ENCODE measurements at places on chromosomes 13 and 19.

DNA sequence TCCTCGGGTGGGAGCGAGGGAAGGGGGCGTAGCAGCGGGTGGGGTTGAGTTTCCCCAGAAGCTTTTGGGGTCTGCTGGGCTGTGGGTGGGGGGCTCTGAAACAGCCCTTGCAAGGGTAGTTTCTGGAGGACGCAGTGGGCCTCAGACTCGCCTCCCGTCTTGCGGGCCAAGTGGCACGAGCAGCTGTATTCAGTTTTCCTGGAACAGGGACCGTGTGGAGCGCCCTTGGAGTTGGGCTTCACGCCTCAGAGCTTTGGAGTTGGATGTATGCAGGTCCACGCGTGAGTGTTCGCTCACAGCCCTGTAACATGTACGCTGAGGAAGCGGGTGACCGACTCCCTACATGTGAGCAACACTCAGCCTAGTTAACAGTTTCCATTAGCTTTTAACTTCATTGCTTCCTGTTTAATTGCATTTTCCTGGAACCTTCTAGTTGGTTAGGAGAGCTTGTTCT lies 603 bp downstream of the TM9SF2 start:
- DNase-seq: no peak

DNA sequence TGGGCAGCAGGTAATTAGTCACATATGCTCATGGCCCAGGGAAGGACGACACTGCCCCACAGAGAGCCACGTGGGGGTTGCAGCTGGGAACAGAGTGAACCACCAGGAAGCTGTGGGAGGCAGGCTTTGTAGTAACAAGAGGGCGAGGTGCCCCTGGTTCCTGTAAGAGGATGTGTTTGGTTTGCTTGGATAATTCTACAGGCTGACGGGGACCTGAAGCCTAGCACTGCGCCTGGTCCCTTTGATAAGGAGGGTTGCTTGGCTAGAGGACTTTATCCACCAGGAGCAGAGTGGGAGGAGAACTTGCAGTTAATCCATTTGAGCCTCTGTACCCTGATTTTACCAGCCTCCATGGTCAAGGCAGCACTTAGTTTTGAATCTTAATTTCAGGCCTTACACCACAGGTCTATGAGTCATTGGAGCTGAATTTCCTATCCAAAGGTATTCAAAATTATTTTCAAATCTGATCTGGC lies 67.4 kb upstream of the CLDN10 start:
- no peak for DNase-seq

DNA sequence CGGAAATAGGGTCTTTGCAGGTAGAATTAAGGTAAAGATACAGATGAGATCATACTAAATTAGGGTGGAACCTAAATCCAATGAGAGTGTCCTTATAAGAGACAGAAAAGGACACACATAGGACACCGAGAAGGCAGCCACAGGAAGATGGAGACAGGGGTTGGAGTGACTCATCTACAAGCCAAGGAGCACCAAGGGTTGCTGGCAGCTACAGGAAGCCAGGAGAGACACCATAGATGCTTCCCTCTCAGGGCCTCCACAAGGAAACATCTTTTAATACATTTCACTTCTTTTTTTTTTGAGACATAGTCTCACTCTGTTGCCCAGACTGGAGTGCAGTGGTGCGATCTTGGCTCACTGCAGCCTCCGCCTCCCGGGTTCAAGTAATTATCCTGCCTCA lies 10.1 kb downstream of the TMEM143 start:
- no peak for DNase-seq

- no peak for DNase-seq
Measured at GRCh38 chr19:8046569-8047165, 5.9 kb upstream of the CCL25 start.

DNA sequence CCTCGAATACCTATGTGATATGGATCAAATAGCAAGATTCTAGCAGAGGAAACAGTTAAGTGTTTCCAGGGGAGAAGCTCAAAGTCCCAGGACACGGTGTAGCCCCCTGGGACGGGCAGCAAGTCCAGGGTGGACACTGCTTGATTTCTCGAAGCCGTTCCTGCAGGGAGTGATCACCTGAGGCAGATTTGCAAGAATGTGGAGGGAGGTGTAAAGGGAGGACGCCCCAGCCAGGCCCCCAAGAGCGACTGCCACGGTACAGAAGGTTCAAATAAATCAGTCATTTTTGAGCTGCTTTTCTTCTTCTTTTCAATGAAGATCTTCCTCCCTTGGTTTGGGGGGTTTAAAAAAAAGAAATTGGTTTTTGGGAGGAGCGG lies 41.4 kb downstream of the KLF2 start:
- DNase-seq: no peak

- DNase-seq: no peak
Measured at GRCh38 chr19:28836421-28836820, 376.5 kb downstream of the UQCRFS1 start.

DNA sequence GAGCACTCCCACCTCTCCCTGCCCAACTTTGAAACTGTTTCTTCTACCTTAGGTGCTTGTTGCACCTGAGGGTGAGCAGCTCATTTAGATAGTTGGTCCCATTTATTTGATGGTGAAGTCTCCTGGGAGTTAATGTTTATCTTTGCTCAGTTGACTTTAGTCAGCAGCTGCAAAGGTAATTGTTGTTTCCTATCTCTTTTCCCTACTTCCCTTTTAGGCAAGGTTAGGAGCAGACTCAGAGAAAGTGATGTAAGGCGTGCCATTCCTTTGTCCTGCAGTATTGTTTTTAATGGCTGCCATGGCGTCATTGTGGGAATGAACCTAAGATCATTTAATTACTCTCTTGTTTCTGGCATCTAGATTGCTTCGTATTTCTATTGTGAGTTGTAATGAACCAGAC lies 11.6 kb downstream of the AKAP11 start:
- no peak for DNase-seq

GRCh38 chr13:67306742-67307141 lies 76.6 kb upstream of the PCDH9 start:
- no peak for DNase-seq

DNA sequence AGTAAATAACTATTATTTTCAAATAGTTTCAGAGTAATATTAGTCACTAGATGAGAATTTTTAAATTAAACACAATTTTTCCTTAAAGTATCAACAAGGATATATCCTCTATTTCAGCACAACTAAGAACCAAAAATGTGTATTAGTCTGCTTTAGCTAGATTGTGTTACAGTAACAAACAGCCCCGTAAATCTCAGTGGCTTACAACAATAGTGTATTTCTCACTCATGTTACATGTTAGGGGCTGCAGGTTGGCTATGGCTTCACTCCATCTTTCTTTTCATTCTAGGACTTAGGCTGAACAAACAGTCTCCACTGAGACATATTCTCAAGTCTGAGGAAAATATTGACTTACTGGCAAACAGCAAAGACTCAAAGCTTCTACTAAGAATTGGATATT lies 11.6 kb upstream of the SUCLA2 start:
- DNase-seq: no peak

GRCh38 chr13:67122251-67122650 lies 107.9 kb downstream of the PCDH9 start:
- DNase-seq: no peak

- no peak for DNase-seq
Measured at GRCh38 chr19:2345076-2345475, 15.0 kb upstream of the TMPRSS9 start.

- no peak for DNase-seq
Measured at GRCh38 chr13:37627428-37627827, 28.9 kb upstream of the POSTN start.

GRCh38 chr19:45280471-45280961 lies 29.4 kb downstream of the MARK4 start:
- no peak for DNase-seq

GRCh38 chr19:56841193-56841543 lies 642 bp upstream of the PEG3 start:
- DNase-seq: no peak

DNA sequence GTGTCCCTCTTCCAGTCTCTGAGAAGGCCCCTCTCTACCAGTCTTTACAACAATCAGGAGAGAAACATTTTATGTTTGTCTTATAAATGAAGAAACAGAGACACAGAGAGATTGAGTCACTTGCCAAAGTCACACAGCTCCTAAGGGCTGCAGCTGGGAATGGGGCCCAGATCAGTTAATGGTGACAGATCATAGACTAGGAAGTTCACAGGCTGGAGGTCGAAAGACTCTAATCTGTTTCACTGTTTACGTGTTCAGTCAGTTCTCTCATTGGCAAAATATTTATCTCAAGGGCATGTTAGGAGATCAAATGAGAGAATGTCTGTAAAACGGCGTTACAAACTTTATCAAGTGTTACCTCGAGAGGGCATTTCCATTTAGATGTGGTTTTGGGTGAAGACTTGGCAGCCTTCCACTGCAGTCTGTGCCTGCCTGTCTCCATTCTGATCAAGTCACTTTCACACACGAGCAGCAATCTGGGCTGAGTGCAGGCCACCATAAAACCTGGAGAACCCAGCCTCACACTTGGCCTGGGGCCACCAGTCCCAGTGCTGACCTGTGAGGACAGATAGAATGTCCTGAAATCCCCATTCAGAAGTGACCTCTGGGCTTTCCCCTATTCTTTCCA lies 65.1 kb downstream of the SIAH3 start:
- no peak for DNase-seq

DNA sequence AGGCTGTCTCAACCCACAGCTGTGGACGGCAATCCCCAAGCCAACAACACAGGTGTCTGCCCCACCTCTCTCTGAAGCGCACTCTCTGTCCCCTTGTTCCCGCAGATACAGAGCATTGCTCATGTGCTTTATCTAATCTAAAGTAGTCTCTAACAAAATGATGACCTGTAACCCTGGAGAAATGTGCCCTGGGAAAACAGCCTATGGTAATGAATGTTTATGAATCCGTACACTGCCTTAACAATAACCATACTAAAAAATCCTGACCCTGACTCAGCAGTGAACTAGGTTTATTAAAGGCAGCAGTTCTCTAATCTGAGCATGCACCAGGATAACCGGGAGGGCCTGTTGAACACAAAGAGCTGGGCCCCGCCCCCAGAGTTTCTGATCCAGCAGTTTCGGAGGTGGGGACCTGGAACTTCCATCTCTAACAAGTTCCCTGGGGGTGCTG lies 50.7 kb upstream of the SLC15A1 start:
- DNase-seq: no peak

DNA sequence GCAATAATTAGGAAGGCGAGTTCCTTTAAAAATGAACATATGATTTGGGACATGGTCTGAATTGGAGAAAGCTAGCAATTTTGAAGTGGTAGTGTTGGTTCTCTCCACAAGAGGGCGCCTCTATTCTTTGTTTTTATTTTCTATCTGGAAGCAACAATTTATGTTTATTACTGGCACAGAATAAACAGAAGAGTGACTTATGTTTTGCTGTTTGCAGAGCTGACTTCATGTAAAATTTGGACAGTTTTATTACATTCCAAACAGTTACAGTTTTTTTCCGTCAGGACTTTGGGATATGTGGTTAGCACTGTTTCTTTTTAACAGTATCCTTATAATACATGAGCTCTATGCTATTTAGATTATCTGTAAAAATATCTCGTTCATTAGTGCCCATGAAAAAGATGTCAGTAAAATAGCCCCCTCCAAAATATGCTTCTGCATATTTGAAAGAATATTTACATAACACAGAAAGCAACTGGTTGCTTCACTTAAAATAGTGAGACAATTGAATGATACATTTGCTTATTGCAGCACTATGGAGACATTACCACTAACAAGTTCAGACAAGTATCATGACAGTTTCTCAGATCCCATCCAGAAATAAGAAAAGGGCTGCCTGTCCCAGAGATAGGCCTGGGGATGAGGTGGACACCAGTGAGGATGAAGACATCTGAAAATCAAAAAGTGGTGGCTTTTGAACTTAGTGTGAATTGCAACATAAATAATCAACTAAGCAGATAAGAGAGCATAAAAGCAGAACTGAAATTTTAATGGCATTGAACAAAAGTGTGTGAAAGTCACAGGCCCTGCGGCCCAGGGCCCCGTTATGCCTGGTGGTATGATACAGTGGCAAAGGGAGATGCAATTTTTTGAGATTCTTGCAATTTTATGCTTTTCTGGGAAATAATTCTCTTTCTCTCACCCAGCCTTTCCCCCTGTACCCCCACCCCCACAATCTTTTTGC lies 32.3 kb upstream of the FGF9 start:
- DNase-seq: peak; percentile 11

- DNase-seq: no peak
Measured at GRCh38 chr13:45554604-45555109, 60.9 kb downstream of the ERICH6B start.

DNA sequence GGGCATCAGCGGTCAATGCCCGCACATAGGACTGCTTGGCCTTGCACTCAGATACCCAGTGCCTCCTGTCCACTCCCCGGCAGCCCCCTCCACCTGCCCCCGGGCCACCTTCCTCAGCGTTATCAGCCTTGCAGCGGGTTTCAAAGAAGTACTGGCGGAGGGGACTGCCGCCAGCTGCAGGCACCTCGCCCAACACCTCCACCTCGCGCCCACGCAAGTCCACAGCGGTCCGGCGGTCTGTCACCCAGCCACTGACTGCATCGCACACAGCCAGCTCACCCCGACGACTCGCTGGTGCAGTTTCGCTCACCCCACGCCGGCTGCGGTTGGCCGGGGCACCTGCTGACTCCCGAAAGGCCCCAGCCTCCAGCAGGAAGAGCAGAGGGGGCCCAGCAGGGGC lies 3.2 kb downstream of the NTF4 start:
- DNase-seq: no peak

DNA sequence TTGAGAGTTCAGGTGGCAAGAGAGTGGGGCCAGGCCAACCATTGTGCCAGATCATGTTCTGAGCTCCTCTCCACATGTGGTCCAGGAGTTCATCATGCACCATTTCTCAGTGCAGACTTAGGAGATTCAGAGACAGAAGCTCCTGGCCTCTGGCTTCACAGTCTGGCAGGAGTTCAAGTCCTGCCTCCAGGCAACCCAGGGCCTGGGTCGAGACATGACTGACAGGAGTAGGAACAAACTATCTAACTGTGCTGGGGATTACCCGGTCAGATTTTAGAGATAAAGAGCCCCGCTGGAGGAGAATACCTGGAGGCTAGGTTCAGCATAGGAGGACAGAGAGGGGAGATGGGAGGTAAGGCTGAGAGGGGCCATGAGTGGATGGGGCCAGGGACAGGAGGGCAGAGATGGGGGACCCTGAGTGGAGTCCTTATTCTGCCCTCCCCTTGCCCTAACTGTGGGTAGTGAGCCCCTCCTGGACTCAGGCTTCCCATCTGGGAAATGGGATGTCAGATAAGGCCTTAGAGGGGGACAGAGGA lies 906 bp upstream of the CYP4F11 start:
- peak; percentile 36 for DNase-seq

All from midbrain (tissue), 1 donor.